ENCODE measurements at places on chromosomes 12 and 14.

DNA sequence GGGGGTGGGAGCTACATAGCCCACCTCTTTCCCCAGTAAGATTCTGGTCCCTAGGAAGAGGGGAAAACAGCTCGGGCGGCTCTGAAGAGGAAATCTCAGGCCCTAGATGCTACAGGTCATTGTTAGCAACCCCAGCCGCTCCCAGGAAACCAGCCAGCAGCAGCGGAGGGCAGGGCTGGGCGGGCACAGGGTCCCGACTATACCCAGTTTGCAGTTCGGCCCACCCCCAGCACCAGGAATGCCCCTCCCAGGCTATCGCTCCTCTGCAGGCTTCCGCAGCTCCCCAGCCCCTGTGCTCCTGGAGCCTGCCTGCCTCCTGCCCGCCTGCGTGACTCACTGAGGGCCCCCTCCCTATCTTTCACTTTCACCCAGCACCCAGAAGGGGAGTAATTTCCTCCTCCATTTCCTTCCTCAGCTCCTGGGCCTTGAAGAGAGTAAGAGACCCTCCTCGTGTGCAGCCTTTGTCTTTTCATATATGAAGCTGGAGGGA is 27.2 kb upstream of the PNMA1 start:
- DNase-seq: peak; percentile 63

GRCh38 chr14:73634011-73634833 is 10.6 kb upstream of the DNAL1 start:
- DNase-seq: no peak

GRCh38 chr14:68780358-68781160 is 12.3 kb downstream of the ZFP36L1 start:
- DNase-seq: no peak

- DNase-seq: no peak
These were observed 85.3 kb downstream of the PRIMA1 start for GRCh38 chr14:93702946-93703345.

DNA sequence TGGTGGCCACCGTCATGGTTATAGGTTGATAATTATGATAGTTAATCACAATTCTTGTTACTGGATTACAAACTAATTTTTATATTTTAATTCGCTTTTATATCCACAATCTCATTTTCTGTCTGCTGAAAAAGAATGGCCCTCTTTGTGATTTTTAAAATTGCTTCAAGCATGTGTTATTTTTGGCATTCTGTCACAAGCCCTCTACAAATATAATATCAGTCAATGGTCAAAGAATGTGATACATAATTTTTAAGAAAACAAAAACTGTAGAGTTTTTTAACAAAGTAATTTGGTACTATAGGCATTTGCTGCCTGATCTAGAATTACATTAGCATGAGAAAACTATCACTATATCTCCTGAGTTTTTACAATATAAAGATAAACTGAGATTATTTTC is 352.0 kb upstream of the TMTC1 start:
- no peak for DNase-seq

GRCh38 chr12:69966409-69966808 is 141.4 kb downstream of the MYRFL start:
- no peak for DNase-seq

DNA sequence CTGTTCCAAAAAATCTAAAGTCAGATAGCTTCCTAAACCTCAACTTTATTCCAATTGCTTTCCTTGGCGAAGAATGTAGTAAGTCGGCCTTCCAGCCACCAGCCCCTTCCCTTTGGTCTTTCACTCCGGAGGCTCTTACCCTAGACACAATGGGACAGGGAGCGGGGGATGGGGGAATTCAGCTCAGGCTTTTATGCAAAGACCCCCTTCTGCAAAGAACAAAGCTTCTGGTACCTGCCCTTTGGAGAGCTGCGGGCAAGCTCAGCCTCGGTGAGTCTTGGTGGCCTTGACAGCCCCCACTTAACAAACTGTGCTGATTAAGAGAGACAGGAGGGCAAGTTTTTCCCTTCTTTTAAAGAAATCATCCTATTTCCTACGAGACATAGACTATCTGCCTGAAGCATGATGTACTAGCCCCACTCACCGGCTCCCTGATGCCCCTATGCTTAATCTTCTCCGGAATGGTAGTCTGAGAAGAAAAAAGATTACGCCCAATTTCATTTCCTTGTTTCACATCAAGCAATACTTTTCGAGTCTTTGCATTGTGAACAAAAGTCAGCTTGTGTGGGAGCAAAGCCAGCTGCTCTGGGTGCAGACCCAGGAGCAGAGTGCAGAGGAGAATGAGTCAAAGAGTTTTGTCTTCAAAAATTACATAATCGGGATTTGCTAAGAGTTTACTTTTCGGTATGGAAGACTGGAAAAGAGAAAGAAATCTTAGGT is 1.5 kb upstream of the NANOG start:
- no peak for DNase-seq

Data from stimulated activated CD8-positive, alpha-beta memory T cell treated with anti-CD3 and anti-CD28 coated beads, Interleukin-15, amount 100 ng/mL, for 48 hours (primary cell).